Epithelial cell of proximal tubule (primary cell): ENCODE measurements at places on chromosomes 11 and 22.

DNA sequence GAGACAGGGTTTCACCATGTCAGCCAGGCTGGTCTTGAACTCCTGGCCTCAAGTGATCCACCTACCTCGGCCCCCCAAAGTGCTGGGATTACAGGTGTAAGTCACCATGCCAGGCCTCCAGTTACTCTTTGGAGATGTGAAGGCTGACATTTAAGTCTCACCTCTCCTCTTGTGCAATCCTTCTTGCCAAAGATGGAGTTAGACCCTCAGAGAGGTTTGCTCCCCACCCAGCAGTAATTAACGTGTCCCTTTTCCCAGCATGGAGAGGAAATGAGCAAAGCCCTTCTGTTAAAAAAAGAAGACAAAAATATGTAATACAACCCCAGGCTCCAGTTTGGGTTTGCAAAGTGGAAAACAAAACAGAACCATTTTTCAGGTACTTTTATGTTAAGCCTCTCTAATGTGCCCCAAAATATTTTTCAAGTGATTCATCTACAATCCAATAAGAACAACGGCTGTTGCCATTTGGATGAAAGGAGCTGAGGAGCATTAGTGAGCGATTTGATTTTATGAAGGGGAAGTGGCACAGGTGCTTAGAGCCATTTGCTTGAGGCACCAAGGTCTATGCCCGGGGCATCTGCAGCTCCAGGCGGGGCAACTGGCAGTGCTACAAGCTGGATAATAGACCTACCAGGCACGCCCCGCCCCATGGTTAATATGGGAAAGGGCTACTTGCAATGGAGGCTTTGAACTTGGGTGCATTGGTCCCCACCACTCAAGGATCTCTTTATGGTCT lies 57.2 kb downstream of the GRIK4 start:
- DNase-seq = no peak

- no peak for DNase-seq
Observed at GRCh38 chr11:47786373-47786772, 19.2 kb upstream of the FNBP4 start.

DNA sequence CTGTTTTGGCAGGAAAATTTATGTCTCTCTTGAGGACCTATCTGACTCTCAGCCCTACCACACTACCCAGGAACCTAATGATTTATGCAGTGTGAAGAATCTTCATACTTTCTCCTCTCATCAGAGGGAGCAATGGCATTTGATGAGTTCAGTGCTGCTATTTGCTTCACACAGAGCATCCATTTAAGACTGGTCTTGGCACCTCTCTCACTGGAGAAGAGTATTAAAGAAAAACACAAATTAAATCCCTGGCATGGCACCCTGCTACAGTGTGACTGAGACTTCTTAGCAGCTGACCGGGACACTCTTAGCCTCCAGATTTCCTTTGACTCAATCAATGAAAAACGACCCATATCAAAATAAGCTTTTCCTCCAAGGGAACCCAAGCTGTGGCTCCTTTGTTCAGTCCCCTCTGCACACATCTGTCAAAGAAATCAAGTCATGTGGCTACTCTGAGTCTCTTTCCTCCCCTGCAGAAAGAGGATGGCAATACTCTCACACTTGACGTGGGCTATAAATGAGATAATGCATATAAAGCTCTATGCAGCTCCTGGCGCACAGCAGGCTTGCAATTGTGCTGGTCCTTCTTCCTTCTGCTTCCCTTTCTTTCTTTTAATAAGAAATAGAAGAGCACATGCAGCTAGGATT lies 186.1 kb upstream of the E2F8 start:
- no peak for DNase-seq

DNA sequence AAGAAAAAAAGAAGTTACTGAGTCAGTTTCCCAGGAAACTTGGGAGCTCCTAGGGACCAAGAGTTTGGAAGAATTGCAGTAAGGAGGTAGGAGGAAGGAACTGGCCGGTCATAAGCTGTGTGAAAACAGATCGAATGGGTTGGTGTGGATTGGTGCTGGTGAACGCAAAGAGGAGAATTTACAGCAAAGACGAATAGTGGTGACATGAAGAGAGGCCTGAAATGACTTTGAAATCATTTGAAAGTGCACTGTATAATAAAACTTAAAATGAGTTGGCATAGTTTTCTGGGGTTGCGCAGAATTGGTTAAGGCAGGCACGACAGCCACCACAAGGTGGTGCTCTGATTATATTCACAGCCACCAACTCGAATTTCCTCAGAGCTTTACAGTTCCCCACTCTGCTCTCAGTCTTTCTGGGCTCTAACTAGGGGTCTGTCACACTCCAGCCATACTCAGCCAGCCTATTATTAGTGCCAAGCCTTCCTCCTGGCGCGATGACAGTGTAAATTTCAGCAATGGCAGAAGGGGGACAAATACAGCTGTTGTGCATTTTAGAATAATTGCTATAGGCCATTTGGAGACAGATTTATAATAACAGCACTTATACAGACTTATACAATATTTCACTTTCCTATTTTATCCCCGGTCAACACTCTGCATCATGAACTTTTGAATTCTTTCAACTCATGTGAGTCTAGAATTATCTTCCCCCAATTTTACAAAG lies 8.3 kb upstream of the HTR3B start:
- no peak for DNase-seq

DNA sequence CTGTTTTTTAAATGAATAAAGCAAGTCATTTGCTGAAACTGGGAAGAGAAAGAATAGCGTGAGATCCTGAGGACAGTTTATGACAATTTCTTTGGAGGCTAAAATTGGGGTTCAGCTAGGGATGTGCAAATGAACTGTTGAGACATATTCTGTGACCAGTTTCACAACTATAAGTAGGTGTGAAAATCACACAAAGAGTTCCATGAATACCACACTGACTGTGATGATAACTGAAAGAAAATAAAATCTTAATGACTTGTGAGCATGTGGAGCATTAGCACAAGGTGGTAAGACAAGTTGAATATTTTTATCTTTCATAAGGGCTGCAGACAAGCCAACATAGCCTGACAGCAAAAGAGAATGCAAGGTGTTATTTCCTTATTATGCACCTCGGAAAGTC lies 61.1 kb upstream of the PDGFD start:
- DNase-seq = no peak

- no peak for DNase-seq
Observed at GRCh38 chr11:102610200-102610599, 14.9 kb downstream of the MMP20 start.
